ENCODE measurements at places on chromosomes 12 and 14.

GRCh38 chr14:87960013-87960787, 32.8 kb downstream of the GALC start:
- DNase-seq: no peak

DNA sequence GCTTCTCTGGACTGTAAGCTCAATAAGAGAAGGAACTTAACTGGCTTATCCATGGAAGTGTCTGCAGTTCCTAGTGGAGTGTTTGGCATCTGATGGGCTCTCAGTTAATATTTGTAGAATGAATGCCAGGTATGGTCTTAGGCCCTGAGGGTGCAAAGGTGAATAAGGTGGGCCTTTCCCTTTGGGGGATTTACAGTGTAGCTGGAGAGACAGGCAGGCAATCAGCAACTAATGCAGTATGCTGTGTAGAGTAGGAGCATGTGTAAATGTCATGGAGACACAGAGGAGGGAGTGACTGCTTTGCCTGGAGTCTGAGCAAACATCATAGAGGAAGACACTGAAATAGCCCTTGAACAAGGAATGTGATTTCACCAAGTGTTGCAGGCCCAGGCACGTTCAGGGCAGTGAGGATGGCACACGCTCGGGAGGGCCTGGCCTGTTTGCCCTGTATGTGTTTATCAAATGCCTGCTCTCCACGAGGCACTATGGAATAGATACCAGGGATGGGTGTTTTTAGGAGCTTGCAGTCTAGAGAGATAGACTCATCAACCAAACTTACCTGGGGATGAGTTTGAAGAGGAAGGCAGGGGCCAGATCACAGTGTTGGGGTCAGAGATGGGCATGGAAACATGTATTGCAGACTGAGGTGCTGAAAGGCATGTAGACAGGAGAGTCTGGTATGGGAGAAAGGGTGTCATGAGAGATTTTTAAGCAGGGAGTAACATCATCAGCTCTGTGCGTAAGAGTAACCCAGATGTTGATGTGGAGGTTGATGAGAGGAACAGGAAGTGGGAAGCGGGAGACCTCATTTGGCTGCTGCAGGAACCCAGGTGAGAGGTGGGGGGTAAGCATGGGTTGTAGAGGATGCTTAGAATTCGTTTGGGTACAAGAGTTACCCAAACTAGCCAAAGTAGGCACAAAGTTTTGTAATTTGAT, 54.1 kb downstream of the PLXNC1 start:
- DNase-seq: no peak

- no peak for DNase-seq
Observed at GRCh38 chr14:91714805-91715204, 17.1 kb downstream of the CATSPERB start.

- DNase-seq: no peak
Observed at GRCh38 chr14:85333313-85333712, 196.6 kb upstream of the FLRT2 start.
